ENCODE measurements at places on chromosomes 6 and 20.

- DNase-seq: no peak
Measured at GRCh38 chr6:113629256-113629655, 227.9 kb upstream of the MARCKS start.

DNA sequence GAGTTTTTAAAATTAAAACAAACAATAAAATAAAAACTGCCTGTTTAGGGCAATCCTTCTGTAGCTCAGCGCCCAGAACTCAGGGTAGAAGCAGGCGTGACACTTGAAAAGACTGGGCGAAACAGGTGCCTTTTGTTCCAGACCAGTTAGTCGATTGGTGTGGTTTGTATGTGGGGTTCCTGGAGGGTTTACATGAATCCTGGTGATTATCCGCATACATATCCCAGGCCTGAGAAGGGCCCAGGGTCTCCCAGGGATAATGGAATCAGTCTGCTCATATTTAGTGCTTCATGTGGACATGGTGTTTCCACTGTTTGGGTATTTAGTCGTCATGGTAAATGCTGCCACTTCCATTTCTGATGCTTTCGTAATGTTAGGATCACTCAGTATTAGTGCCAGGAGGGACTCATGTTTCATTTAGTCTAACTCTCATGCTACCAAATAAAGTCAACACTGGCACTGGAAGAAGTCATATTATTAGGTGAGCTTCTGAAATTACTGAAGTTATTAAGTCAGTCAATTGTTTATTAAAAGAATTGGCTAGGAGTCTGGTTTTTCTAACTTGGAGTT is 116.5 kb downstream of the SAMD5 start:
- no peak for DNase-seq

- DNase-seq: no peak
Measured at GRCh38 chr20:39850821-39851330, 838.2 kb downstream of the MAFB start.

DNA sequence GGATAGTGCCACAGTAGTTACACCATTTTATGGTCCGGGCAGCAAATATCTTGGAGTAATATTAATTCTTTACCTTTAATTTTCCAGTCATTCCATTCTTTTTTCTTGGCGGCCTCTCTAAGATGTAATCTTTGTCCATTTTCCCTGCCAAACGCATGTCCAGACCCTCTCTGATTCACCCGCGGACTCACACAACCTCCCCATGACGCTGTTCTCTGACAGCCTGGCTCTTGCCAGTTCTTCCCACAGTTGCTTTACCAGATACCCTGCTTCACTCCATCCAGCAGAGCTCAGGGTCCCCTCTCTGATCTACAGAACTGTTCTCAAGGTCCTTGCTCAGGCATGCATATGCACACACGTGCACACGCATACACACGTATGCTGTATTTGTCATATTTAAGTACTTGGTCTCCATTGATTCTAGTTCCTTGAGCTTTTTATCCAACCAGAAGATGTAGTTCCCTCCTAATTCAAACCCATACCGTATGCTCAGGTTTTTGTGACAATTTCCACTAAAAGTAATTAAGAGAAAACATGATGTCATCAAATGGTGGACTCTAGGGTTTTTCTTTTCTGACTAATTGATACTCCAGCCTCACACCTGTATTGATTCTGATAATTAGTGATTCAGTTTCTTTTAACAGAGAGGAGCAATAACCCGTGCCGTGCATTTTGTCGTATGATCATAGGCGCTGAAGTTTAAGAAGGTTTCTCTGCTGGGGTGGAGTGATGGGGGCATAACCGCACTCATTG is 10.0 kb downstream of the BPHL start:
- no peak for DNase-seq

- DNase-seq: no peak
Measured at GRCh38 chr6:137020776-137021175, 24.0 kb downstream of the IL20RA start.

DNA sequence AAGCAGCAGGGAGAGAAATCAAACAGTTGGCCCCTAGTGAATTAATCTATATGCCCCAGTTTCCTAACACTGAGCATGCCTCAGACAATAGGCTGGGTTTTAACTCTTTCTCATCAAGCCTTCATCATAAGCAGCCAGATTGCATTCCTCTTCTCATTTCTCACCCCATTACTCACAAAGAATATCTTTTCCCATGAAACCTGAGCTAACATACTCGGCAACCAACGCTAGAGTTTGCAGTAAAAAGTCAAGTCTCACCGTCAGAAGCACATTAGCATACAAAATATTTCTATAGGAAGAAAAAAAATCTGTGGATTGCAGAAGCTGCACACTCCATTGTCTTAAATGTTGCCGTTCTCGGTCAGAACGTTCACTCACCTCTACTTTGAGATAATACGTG is 429.9 kb upstream of the ARID1B start:
- DNase-seq: no peak

DNA sequence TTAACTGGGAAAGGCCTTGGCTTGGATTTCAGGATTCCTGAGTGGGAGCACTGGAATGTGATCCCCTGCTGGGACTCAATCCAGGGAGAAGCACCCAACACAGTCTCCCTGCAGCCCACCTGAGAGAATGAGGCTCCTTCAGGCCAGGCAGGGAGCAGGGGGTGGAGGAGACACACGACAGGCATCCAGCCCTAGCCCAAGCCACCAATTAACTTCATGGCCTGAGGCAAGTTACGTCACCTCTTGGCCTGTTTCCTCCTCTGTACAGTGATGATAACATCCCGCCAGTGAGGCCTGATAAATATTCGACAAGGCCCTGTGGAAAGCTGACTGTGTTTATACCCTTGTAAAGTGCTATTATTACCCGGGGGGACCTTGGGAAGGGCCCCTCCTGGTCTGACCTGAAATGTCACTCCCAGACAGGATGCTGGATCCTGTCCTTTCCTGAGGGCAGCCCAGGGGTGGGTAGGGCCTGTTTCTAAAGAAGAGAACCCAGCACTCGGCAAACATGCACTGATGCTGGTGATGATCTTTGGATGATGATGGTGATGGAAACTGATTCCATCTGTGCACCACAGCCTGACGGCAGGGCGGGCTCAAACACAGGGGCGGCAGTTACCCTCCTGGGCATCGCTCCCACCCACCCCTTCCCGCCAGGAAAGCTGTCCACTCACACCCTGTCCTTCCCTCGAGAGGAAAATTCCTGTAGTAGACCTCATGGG is 12.4 kb downstream of the FRS3 start:
- DNase-seq: no peak

GRCh38 chr6:112503091-112503596 is 156.0 kb downstream of the RFPL4B start:
- no peak for DNase-seq

- no peak for DNase-seq
Measured at GRCh38 chr6:42199106-42199981, 4.6 kb upstream of the GUCA1B start.

DNA sequence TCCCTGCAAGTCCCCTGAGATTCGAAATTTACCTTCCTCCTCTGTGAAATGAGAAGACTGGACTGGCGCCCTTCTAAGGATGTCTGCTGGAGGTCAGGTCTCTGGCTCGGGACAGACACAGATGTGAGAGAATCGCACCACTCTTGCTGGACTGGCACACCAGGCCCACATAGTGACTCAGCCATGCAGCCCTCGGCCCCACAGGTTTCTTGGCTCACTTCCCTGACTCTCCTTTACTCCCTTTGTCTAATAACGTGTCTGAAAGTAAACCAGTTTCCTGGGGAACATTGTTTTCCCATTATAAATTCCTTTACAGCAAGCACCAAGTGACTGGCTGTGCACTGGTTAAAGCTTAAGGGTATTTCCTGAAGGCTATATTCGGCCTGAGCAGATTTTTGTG is 106.7 kb upstream of the PLEKHG1 start:
- no peak for DNase-seq

GRCh38 chr6:151063352-151063751 is 176.4 kb upstream of the AKAP12 start:
- no peak for DNase-seq

GRCh38 chr6:2959909-2960719 is 11.3 kb downstream of the SERPINB6 start:
- DNase-seq: no peak

DNA sequence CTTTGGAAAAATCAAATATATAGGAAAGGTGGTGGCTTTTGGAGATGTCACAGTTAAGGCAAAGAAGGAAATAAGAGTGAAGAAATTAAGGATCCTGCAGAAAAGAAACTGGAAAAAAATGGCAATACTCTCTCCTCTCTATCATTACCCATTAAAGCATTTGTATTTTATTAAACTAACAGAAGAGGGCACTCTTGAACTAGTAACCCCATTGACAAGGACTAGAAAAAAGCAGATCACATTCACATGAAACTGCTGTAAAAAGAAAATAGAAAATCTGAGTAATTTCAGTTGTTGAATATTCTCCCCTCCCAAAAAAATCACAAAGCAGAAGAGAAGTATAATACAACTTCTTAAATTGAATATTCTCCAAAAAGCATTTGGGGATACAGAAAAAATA is 104.1 kb upstream of the SLC35B3 start:
- no peak for DNase-seq

DNA sequence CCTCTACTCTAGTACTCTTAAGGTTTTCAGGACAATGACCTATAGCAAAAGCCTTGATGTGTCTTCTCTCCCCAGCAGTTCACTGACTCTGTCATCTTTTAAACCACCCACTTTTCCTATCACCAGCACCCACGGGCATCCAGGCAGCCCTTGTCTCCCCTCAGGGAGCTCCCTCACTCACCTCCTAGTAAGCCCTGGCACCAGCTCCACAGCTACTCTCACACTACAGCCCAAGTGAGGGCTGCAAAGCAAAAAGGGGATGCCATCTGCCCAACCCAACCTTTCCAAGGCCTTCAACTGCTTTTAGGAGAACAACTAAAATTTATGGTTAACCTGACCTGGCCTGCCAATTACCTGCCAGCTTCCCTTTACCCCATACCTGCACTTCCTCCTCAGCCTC is 26.0 kb downstream of the GCLC start:
- DNase-seq: no peak

- no peak for DNase-seq
Measured at GRCh38 chr6:110043366-110043994, 65.4 kb downstream of the GPR6 start.

DNA sequence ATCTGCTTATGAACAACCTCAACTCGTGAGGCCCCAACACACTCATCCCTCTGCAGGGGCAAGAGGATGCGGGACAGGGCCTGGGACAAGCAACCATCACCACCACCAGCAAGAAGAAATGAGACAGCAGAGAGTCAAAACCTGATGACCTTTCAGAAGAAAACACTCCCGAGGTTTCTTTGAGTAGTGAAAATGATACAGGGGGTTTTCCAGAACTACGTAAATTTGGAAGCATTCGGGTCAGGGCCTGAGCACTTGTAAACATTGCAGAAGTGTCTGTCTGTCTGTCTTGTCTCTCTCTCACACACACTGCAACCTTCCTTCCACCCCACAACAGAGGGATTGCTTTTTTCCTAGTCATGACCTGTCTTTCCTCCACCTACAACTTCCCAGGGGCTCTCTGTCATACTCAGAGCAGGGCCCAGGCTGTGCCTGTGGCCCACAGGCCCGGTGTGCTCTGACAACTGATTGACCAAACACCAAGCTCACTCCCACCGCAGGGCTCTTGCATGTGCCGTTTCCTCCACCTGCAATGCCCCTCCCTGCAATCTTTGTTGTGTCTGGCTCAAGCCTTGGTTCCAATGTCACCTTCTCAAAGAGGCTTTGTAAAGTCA is 90.9 kb downstream of the BMP7 start:
- DNase-seq: no peak

DNA sequence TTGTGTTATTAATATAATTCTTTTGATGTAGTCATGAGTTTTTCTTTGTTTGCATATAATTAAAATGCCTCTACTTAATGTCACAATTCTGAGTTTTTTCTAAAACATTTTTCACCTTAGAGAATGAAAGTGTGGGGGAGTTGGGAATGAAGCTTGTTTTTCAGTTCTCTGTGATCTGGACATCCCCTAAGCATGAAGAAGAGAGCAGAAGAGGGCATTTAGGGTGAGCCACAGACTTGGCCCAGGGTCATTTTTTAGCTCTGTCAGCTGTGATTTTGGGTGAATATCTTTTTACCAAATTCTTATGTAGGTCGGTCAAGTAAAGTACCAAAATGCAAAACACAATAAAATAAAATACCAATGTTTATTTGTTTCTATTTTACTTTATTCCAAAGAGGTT is 3.9 kb downstream of the OTOR start:
- DNase-seq: no peak

DNA sequence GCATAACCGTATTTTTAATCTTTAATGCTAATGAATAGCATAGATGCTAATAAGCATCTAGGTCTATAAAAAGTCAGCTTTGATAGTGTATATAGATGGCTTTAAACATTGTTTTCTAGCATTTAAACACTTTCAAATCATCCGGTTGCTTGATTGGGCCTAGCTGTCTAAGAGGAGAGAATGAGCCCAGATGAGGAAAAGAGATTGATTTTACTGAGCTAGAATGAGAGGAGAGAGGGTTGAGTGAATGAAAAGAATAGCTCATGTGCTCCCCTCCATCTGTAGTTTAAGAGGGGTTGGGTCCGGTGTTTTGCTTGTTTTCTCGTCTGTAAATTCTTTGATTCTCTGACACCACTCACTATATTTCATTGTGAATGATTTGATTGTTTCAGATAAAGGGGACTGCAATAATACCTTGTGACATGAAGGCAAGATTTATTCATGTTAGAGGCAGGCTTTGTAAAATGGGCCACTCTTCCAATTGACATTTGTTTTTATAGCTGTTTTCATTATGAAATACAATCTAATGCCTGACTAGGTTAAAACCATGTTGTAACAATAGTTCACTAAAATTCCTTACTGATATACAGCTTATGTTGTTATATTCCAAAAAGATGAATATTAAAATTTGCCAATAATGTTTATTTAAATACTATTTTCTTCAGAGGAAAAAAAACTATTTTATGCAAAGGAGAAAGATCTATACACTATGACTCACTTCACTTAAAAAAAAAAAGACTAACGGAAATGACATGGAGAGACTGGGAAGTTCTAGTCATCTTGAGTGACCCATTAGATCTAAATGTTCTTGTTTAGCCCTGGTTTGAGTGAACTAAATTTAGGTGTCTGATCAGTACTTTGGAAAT is 3.2 kb downstream of the PTPN1 start:
- DNase-seq: no peak

DNA sequence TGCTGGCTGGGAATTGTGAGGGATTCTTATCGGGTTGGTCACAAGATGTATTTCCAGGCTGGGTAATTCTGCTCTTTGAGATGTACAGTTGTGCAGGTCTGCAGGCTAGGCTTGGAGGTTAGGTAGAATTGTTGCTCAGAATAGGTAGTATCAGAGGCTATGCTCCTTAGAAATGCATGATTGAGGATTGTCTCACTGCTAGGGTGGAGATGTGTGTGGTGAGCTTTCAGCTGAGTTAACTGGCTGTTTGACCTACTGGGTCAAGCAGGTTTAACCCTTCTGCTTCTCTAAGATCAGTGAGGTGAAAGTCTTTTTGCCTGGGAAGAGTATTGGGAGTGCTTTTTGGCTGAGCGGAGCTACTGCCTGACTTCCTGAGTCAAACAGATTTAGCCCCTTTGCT is 701.1 kb downstream of the UTRN start:
- no peak for DNase-seq

GRCh38 chr20:44212792-44213191 is 2.2 kb upstream of the OSER1 start:
- DNase-seq: no peak
